ENCODE measurements at places on chromosomes 16 and 17. TPM values are rescaled to one million over a fixed set of nuclear protein-coding genes. Genes with fewer than 3 reads are reported as not detected.

Gene PRR35
- not detected for total RNA-seq

Gene CACNA1G
- total RNA-seq = not detected

- peak; percentile 55 for DNase-seq
Observed at GRCh38 chr17:13597723-13598347, 3.9 kb downstream of the HS3ST3A1 start.

DNA sequence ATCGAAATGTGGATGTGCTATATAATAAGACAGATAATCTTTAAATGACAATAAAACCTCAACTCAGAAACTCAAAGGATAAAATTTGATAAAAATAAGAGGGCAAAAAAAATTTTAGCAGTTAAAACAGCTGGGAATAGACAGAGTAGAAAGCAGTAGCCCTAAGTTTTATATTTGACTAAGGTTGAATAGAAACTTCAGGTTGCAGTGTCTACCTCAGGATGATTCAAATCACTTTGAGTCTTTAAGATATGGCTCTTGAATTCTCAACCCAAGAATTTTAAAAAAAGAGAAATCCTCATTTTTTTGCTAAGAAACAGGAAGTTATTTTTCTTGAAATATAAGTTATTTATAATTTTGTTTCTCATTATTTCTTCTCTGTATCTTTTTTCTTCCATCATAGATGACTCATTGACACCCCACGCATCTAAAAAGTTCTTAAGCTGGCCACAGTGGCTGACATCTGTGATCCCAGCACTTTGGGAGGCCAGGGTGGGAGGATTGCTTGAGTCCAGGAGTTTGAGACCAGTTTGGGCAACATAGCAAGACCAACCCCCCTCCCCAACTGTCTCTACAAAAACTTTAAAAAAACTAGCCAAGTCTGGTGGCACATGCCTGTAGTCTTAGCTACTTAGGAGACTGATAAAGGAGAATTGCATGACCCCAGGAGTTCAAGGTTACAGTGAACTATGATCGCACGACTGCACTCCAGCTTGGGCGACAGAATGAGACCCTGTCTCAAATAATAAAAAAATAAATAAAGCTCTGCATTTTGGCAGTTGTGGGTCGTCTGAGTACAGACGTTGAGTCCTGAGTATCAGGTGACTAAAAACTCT, 23.9 kb downstream of the NFAT5 start:
- no peak for DNase-seq
